ENCODE measurements at places on chromosomes 1 and 21.

GRCh38 chr1:233151861-233152260, 143.7 kb downstream of the PCNX2 start:
- DNase-seq = no peak

GRCh38 chr1:111592389-111593361, 26.9 kb upstream of the RAP1A start:
- peak; percentile 91 for DNase-seq

- no peak for DNase-seq
These were observed 2.5 kb upstream of the MEF2D start for GRCh38 chr1:156502894-156503697.

GRCh38 chr1:81498471-81499462, 302.0 kb upstream of the ADGRL2 start:
- no peak for DNase-seq

DNA sequence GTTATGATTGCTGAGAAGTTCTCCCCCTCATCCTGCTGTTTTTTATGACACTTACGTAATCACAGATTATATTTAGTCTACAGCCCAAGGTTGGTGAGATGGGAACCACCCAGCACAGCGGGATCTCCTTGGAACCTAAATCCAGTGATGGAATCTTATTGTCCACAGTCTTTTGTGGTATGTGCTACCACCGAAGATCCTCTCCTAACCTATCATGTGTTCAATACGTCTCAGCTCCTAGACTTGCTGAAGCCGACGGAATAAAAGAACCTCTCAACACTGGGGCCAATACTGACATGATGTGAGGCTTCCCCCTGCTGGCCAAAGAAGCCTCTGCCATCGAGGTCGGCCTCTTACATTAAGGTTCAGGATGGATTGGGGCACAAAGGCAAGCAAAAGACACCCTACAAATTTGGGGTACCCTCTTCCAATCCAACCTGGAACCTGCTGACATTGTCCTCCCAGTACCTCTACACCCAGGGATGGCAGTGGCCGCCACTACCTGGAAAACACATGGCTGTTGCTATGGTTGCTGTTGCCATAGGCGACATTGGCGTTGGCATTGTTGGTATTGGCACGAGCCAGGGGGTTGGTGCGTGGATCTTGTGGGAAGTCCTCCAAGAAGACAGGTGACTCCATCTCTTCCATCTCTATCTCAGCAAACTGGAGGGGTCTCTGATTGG, 19.4 kb upstream of the KIF21B start:
- DNase-seq = peak; percentile 57

DNA sequence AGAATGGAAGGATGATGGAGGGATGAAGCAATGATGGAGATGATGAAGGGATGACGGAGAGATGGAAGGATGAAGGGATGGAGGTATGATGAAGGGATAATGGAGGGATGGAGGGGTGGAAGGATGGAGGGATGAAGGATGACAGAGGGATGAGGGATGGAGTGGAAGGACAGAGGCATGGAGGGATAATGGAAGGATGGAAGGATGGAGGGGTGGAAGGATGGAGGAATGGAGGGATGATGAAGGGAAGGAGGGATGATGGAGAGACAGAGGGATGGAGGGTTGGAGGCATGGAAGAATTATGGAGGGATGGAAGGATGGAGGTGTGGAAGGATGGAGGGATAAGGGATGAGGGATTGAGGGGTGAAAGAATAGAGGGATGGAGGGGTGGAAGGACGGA, 62.8 kb downstream of the KCNAB2 start:
- DNase-seq = no peak

DNA sequence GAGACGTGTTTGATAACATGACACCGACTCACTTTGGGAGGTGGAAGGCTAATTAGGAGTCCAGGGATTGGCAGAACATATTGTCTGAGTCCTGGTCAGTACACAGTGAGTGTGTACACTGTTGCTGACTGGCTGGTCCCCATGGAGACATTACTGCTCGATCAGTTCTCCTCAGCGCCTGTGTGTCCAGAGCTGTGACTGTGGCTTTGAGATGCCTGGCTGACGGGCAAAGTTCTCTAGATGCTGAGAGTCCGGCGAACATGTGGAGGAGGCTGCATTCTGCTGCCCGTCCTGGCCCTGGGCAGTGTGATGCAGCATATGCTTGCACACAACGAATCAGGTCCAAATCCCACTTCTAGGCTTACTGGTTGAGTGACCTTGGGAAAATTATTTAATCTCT, 280.1 kb upstream of the ST6GALNAC5 start:
- DNase-seq = no peak

DNA sequence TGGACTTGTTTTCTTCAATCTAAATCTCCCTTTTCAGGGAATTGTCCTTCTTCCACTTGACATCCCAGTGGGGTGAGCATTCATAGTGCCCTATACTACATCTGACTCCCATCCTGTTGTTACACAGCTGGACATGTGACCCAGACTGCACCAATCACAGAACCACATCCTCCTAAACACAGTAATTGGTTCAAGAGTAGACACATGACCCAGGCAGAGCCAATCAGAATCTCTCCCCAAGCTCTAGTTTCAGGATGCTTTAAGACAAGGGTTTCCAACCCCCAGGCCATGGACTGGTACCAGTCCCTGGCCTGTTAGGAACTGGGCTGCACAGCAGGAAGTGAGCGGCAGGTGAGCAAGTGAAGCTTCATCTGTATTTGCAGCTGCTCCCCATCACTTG, 5.6 kb upstream of the DDOST start:
- DNase-seq = no peak

DNA sequence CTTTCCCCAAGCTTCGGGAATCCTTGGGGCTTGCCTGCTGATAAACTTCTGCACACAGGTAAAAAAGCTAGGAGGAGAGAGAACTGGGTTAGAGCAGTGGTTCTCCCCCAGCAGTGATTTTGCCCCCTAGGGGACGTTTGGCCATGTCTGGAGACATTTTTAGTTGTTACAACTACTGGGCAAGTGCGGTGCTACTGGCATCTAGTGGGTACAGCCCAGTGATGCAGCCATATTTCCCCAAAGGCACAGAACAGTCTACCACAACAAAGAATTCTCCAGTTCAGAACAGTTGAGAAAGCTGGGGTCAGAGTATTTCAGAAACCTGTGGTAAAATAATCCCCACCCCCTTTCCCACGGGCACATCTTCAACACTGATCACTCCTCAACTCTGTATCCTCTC, 41.3 kb downstream of the LRRC71 start:
- DNase-seq = peak; percentile 11

GRCh38 chr1:113018911-113019310, 54.1 kb upstream of the LRIG2 start:
- DNase-seq = no peak

DNA sequence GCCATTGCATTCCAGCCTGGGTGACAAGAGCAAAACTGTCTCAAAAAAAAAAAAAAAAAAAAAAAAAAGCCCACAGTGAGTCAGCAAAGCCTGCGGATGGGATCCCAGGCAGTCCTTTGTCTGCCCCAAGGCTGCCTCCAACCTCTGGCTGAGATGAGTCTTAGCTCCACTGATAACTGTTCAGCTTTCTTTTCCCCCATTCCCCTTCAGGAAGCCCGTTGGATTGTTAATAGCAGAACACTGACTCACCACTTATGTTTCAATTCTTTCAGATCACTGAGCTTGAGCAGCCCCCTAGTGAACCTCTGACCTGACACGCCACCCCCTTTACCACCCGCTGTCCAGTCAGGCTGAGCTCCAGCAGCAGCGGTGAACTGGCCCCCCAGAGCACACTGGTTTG, 57.5 kb downstream of the ERG start:
- no peak for DNase-seq

GRCh38 chr1:82775406-82776000, 974.8 kb downstream of the ADGRL2 start:
- DNase-seq = no peak

DNA sequence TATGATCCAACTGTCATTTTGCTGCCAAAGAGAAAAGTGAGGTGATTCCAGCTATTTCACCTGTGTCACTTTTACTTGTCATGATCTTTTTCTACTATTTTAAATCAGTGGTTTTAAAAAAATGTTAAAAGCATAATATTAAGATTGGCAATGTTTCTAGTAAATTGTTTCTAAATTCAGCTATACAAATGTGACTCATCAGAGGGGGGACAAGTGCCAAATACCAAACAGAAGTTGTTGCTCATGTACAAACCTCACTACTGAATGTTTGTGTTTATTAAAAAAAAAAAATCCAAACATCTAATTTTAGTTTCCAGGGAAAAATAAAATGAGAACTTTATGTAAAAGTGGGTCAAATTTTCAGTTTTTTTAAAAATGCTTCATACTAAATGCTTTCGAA, 346.2 kb upstream of the SNX7 start:
- no peak for DNase-seq

- DNase-seq = no peak
These were observed 32.3 kb downstream of the AGT start for GRCh38 chr1:230681599-230681998.

DNA sequence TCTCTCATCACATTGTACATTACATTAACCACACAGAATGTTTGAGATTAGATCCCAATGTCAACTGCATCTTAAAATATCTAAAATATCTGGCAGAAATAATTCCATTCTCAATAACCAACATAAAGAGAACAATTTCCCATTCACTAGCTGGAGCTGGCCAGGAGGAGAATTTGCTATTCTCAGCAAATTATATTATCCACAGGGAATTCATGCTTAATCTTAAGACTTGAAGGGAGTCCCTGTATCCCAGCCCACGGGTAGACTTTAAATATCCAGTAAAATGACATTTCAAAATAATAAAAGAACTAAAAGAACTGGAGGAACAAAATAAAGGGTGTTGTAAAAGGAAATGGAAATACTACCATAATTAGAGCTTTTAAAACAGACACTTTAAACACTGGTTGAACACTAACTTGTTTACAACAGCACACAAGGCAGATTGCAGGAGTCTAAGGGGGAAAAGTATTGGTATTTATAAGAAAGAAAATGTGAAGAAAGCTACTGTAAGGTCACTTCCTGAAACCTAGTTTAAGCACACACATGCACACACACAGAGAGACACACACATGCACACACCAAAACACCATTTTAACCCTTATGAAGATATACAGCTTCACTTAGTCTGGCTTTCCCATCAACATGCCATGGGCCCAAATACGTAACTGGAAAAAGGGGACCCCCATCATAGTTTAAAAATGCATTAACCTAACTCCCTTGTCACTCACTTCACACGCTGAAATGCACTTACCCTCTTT, 107.0 kb downstream of the PTPN14 start:
- DNase-seq = no peak

- DNase-seq = no peak
These were observed 77.7 kb downstream of the ZBTB18 start for GRCh38 chr1:244128591-244129383.

- no peak for DNase-seq
These were observed 27.5 kb upstream of the FCER1A start for GRCh38 chr1:159274631-159275030.

GRCh38 chr1:19009126-19009881, 52.8 kb upstream of the IFFO2 start:
- DNase-seq = no peak

GRCh38 chr1:198253259-198253658, 96.5 kb downstream of the NEK7 start:
- DNase-seq = no peak

DNA sequence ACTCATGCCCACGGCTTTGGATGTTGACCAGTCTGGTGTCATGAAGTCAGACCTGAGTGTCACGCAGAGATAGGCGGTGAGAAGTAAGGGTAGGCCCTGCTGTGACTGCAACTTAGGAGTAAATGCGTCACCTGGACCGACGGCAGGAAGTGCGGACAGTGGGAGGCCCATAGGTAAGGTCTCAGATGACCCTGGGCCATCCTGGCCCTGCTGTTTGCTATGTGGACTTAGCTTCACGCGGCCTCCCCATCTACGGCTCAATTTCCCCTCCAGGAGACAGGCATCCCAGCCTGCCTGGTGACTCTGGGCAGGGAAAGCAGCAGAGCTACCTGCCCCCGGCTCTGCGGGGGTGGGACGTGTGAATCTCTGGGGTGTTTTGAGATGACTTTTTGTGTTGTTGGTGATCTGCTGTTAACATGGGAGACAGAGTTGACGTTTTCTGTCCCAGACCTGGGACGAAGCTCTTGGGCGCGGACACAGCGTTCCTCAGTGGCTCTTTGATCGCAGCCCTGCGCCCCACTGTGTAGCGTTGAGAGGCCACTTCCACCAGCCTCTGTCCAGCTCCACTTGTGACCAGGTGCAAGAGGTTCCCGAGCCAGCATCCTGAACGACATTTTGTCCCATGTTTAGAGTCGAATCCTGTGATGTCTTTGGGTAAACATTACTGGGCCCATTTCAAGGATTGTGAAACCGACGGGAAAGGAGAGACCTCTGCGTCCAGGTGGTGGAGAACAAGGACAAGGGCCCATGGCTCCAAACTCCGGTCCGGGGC, 39.9 kb downstream of the CRYAA start:
- DNase-seq = no peak

DNA sequence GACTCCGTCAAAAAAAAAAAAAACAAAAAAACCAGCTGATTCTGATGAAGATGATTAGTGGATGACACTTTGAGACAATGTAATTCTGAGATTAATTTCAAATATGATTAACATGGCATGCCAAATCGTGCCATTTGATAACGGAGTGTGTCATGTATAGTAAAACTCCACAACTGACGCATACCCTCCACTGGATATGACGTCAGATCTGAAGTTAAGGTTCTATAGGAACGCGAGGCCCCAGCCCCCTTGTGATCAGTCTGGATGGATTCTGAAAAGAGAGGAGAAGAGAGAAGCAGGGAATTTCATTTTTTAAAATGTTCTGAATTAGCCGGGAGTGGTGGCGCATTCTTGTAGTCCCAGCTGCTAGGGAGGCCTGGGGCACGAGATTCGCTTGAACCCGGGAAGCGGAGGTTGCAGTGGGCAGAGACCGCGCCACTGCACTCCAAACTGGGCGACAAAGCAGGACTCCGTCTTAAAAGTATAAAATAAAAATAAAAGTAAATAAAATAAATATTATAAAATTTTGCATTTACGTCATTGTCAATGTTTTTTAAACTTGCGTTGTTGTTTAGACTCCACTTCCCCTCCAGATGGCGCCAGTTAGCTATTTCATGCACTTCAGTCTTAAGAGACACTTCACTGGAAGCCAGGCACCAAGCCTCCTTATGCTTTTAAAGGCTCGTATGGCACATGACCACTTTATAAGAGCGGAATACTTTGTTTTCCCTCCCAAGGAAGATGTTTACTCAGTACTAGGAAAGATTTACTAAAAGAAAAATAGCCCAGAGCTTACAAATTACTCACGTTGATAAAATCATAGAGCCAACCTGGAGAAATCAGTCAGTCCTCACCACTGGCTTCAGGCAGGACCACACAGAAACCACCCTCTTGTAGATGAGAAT, 65.5 kb downstream of the UBE2U start:
- DNase-seq = peak; percentile 59

DNA sequence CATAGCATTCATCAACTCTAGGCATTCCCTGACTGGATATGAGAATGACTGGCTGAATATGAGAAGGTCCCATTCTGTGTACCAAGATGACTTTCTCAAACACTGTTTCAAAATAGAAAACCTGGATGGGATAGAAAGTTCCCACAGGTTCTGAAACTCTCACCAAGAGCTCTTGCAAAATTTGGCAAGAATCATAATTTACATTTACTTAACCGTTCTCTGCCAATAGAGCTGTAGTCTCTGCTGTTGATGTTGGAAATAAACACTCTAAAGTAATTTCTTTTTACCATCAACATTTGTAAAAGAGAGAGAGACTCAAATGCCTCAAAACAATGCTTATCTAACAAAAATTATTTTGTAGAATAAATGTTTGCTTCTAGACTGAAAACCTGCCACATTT, 221.1 kb downstream of the LMO4 start:
- DNase-seq = no peak
